ENCODE measurements at places on chromosomes 3 and 15.

GRCh38 chr3:126968391-126969390 lies 14.2 kb upstream of the PLXNA1 start:
- DNase-seq = no peak

DNA sequence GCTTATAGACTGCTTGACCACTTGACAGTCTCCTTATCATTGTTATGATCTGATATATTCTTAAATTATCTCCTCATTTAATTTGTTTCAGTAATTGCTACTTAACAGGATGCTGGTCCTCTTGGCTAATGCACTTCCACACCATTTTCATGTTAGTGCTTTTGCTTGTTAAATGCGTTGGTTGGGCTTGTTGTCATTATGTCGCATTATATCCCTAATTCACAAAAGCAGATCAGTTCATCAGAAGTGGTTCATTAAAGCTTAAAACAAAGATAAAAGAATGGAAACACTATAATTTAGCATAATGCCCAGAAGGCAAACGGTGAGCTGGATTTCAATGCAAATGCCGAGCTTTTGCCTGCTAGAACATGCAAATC lies 17.1 kb upstream of the EHHADH start:
- DNase-seq = no peak

DNA sequence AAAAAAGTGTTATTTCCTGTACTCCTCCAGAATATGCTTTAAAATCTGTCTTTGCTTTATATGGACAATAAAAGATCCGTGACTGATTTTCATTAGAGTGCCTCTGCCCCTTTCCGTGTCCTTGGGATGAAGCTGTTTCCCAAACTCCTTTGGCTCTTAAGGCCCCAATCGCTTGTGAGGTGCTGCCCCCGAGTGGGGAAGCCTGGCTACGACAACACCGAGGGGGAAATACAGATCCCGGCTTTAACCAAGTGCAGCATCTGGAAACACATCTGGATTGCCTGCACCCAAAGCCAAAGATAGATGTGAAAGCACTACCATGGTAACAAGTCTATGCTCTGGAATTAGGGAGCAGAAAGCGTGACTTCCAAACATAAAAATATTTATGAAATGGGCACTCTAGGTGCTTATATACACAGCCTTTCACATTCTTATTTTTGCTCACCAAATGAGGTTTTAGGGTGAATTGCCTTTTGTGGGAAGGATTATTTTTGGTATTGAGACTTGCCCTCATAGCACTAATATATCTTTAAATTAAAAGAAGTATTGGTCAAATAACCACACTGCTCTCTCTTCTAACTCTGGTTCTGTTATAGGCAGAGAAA lies 40.6 kb upstream of the ADCY5 start:
- DNase-seq = peak; percentile 22

DNA sequence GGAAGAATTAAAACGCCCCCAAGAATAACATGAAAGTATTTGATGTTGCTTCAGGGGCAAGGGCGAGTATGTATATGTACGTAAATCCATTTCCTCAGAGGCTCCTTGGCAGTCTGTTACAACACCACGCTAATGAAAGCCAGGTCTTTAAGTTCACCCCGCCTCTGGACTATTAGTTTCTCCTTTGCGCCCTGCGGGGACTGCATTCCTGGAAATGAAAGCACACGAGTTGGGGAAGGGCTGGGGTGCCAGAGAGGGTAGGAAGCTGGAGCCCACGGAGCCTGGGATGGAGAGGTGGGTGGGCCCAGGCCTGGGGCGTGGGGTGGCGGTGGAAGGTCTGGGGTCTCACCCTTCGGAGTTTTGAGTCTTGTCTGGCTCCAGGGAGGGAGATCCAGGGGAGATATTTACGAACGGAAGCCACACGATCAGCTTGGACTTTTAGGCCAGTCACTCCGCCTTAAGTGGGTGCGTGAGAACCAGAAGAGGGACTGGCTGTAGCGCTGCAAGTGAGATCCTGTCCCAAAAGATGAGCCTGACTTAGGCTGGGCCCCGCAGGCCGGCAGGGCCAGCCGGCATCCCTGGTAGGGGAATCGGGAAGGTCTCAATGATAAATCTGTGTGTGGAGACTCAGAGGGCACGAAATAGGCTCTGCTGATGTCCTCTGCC lies 1.6 kb upstream of the PLCL2 start:
- no peak for DNase-seq

DNA sequence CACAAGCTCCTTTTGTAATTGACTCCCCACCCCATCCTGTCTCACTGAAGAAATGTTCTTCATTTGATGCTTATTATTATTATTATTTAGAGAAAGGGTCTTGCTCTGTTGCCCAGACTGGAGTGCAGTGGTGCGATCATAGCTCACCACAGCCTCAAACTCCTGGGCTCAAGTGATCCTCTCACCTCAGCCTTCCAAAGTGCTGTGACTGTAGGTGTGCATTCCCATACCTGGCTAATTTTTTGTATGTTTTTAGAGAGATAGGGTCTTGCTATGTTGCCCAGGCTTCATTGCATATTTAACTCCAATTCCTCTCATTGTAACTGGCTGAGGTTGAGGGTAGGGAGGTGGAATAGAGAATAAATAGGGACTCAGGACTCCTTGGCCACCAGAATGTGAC lies 22.3 kb downstream of the SEMA5B start:
- no peak for DNase-seq

GRCh38 chr3:50408443-50408944 lies 49.2 kb upstream of the TMEM115 start:
- no peak for DNase-seq

DNA sequence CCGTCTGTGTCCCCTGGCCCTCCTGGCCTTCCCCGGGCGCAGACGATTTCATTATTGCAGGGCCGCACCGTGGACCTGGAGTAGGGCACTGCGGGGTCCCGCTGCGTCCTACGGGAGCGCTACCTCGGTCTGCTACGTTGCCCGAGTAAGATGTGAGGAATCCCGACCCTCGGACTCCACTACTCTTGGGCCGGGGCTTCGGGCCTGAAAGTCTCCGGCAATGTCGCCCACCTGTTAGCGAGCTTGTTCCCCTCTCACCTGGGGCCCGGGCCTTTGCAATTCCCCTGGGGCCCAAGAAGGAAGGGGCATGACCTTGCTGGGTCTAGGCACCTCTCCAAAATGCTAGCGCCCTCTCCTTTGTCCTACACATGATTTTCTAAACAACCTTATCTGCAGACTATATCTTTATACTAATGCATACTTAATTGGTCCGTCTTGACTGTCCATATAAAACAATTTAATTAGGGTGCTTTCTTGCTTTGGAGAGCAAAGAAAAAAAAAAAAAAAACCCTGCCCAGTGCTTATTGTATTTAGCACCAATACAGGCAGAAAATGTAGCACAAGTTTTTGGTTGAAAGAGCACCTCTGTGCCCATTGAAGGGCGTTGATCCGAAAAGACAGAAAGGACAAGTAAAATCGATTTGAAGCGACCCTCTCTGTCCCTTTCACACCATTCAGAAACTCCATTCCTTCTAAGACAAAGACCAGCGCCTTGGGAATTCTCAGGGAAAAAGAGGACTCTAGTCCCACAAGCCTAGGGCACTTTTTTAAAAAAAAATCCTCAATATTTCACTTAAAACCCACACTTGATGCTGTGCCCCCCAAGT lies 7.0 kb upstream of the NR2F2 start:
- DNase-seq = no peak

GRCh38 chr15:86077070-86077469 lies 2.6 kb upstream of the AGBL1 start:
- DNase-seq = no peak

Data from stimulated activated CD4-positive, alpha-beta T cell treated with anti-CD3 and anti-CD28 coated beads, Interleukin-15, amount 100 ng/mL, for 48 hours (primary cell).